Stimulated activated CD4-positive, alpha-beta T cell treated with anti-CD3 and anti-CD28 coated beads, Interleukin-12 subunit alpha, Interleukin-12 subunit beta, amount 100 ng/mL, for 4 hours (primary cell): ENCODE measurements at places on chromosomes 2 and 18.

DNA sequence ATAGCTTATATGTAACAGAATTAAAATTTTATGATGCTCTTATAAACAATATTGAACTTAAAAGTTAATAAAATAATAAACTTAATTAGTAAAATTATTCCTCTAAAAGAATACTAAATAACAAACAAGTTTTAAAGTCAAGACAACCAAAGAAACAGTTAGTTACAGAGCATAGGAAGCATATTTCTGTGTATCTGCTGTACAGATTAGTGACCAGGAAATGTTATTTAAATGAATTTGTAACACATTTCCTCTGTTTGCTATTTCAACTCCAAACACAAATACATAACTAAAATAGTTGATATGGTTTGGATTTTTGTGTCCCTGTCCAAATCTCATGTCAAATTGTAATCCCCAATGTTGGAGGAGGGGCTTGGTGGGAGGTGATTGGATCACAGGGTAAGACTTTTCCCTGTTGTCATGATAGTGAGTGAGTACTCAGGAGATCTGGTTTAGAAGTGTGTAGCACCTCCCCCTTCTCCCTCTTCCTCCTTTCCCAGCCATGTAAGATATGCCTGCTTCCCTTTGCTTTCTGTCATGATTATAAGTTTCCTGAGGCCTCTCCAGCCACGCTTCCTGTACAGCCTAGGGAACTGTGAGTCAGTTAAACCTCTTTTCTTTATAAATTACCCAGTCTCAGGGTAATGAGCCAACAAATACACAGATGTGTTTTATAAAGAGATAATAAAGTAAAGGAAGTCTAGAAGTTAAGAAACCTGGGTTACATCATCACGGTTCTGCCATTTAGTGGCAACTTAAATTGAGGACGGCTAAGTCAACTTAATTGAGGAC, 51.8 kb downstream of the ROCK2 start:
- no peak for DNase-seq

GRCh38 chr2:55733335-55733734, 39.7 kb upstream of the PNPT1 start:
- no peak for DNase-seq

DNA sequence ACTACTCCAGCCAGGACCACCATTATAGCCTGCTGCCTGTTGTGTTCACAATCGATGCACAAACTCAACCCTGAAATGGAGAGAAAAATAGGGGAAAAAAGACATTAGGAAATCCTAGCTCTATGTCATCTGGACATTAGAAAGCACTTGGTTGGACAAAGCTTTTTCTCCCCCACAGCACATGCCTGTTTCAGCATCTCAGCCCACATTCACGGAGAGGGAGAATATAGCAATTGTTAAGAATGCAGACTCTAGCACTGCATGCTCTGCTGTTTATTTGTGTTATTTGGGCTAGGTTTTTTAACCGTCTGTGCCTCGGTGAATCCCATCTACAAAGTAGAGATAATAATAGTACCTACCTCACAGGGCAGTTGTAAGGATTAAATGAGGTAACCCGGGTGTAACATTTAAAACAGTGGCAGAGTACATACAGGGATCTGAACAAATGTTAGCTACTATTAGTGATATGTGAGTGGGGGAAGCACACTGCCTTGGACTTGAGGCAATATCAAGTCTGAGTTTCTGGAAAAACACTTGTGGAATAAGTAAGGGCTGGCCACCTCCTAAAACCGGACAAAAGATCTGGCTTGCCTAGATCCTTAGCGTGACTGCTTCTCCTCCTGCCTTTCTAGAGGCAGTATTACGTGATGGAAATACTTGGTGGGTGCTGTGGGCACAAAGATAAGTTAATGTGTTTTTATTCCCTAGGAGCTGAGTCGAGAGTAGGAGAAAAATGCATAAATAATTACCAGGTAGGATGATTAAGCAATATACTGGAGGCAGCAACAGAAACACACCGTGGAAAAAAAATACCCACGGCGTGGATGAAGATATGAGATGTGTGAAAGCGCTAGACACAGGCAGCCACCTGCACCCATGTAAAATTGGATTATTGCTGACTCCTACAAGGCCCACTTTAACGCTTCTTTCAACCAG, 1.0 kb upstream of the PPP1CB start:
- DNase-seq: peak; percentile 13

DNA sequence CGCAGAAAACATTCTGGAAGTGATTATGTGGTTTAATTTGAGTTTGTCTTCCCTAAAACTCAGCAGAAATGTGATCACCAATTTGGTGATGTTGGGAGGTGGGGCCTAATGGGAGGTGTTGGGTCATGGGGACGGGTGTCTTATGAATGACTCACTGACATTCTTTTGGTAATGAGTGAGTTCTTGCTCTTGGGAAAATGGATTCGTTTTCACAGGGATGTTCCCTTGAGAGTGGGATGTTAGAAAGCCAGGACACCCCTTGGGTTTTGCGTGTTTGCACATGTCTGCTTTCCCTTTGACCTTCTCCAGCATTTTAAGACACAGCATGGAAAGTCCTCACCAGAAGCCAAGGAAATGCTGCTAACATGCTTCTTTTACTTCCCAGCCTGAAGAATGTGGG, 321.5 kb upstream of the NT5C1B start:
- no peak for DNase-seq

GRCh38 chr2:164252568-164253287, 368.6 kb downstream of the GRB14 start:
- no peak for DNase-seq
